Activated naive CD8-positive, alpha-beta T cell treated with anti-CD3 and anti-CD28 coated beads, Interleukin-2, amount 50 U/mL, for 24 hours (primary cell): ENCODE measurements at places on chromosomes 3 and 15.

DNA sequence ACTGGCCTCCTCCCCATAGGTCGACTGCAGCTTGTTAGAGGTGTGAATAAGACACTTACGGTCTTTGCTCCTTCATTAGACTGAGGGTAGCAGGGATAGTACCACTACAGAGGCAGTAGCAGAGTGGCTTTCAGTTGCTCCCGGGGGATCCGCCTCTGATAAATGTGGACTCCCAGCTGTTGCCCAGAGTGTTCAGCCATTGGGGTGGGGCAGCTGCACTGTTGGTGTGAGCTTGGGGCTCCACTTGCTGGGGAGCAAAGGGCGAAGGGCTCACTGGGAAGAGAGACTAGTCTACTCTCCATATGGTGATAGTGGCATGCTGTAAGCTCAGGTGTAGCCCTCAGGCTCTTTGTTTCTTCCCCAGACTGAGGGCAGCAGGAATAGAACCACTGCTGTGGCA is 239.1 kb downstream of the LRRN1 start:
- no peaks in the 10 kb centered on the region for H3K36me3 ChIP-seq
- no peak overlapping the region for H3K4me3 ChIP-seq
- H3K27ac ChIP-seq, result no peak overlapping the region

DNA sequence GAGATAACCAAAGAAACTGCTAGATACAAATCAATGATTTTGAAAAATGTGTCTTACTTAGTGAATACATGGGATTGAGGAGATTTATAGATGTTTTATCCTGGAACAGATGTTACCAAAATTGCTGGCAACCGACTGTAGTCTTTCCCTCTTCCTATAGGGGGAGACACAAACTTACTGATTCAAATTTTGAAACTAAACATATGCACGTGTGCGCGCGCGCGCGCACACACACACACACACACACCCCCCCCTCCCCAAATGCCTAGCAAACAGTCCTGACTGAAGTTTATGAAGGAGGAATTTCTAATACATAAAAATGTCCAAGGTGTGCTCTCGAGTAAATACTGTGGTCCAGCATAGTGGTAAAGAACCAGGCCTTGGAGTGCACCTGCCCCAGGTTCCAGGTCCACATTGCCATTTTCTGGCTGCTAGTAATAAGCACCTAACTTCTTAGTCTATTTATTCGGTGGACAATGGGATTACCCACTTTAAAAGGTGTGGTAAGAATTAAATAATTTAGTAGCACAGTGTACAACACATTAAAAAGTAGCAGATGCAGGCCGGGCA is 18.5 kb upstream of the C3orf62 start:
- H3K4me3 ChIP-seq, result no peak overlapping the region
- H3K36me3 ChIP-seq, result peaks cover 47% of the 10 kb centered on the region
- H3K4me1 ChIP-seq, result no peaks in the 10 kb centered on the region
- H3K27me3 ChIP-seq, result no peaks in the 10 kb centered on the region

DNA sequence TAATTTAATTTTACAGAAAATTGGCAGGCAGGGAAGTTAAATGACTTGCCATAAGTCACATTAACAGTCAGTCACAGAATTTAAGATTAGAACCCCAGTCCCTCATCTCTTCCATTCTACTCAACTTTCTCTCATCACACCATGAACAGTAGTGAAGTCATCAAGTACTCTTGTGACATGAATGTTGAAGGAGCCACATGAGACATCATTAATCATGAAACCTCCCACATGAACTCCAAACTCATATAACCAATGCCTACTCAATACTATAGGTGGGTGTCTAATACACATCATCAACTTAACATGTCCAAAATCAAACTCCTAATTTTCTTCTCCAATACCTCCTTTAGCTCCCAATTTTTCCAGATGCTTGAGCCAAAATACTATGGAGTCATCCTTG is 19.5 kb downstream of the PHC3 start:
- no peak for DNase-seq
- peaks cover 49% of the 10 kb centered on the region for H3K4me1 ChIP-seq
- no peak overlapping the region for H3K4me3 ChIP-seq
- no peaks in the 10 kb centered on the region for H3K27me3 ChIP-seq
- H3K27ac ChIP-seq, result peak overlapping the region; percentile 68

DNA sequence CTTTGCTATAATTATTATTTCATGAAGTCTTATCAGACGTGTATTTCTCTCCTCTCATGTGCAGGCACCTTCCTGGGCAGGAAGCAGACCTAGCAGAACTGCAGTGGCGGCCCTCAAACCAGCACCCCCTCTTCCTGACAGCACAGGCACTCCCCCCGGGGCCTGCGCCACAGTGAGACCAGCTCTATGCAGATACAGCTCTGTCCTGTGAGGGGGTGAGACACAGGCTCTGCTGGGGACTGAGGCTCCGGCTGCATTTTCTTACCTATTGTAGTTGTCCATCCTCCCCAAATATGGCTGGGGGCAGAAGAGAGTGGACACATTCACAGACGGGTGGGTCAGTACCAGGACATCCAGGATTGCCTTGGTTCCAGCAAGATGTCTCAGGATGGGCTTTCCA is 5.0 kb downstream of the CISH start:
- H3K36me3 ChIP-seq, result peaks cover 86% of the 10 kb centered on the region
- H3K27me3 ChIP-seq, result no peaks in the 10 kb centered on the region
- DNase-seq, result peak; percentile 47
- peak overlapping the region; percentile 100 for H3K27ac ChIP-seq

GRCh38 chr15:50146632-50147031 is 27.6 kb upstream of the ATP8B4 start:
- peak overlapping the region; percentile 30 for H3K27ac ChIP-seq
- H3K36me3 ChIP-seq, result no peaks in the 10 kb centered on the region
- H3K27me3 ChIP-seq, result peaks cover 1% of the 10 kb centered on the region
- H3K4me3 ChIP-seq, result no peak overlapping the region
- H3K4me1 ChIP-seq, result peaks cover 28% of the 10 kb centered on the region
- DNase-seq, result no peak

- DNase-seq, result no peak
- H3K36me3 ChIP-seq, result no peaks in the 10 kb centered on the region
- no peak overlapping the region for H3K27ac ChIP-seq
- peaks cover 17% of the 10 kb centered on the region for H3K4me1 ChIP-seq
- H3K27me3 ChIP-seq, result peaks cover 64% of the 10 kb centered on the region
- H3K4me3 ChIP-seq, result no peak overlapping the region
Measured at GRCh38 chr15:51097553-51098330, 3.0 kb upstream of the TNFAIP8L3 start.

DNA sequence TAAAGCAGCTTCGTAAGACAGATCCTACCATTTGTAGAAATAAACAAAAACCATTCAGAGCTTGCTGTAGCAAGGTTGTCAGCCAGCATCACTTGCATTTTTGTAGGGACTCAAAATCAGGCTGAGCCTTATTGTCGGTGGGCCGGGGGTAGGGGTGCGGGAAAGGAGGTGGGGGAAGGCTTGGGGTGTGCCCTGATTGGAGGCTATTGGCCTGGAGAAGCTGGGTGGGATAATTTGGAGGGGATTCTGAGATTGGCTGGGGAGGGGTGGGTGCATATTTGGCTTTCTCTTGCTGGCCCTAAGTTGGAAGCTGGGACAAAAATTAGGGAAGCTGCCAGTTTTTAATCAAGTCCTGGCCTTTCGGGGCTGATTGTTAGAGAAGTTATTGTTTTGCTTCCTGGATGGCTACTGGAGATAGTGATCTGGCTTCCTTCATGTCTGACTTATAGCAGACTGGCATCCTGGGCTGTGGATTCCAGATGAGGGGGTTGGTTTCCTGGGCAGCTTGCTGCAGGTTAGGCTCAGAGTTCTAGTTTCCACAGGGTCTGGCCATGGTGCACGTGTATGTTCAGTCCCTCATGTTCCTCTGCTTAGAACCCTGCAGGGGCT is 22.8 kb downstream of the STOML1 start:
- peaks cover 2% of the 10 kb centered on the region for H3K36me3 ChIP-seq
- H3K4me3 ChIP-seq, result no peak overlapping the region
- H3K27ac ChIP-seq, result no peak overlapping the region
- H3K27me3 ChIP-seq, result peaks cover 3% of the 10 kb centered on the region
- DNase-seq, result no peak

- no peaks in the 10 kb centered on the region for H3K4me1 ChIP-seq
- no peak for DNase-seq
- no peaks in the 10 kb centered on the region for H3K36me3 ChIP-seq
- H3K4me3 ChIP-seq, result no peak overlapping the region
Measured at GRCh38 chr15:65369651-65370050, 8.2 kb downstream of the IGDCC3 start.

DNA sequence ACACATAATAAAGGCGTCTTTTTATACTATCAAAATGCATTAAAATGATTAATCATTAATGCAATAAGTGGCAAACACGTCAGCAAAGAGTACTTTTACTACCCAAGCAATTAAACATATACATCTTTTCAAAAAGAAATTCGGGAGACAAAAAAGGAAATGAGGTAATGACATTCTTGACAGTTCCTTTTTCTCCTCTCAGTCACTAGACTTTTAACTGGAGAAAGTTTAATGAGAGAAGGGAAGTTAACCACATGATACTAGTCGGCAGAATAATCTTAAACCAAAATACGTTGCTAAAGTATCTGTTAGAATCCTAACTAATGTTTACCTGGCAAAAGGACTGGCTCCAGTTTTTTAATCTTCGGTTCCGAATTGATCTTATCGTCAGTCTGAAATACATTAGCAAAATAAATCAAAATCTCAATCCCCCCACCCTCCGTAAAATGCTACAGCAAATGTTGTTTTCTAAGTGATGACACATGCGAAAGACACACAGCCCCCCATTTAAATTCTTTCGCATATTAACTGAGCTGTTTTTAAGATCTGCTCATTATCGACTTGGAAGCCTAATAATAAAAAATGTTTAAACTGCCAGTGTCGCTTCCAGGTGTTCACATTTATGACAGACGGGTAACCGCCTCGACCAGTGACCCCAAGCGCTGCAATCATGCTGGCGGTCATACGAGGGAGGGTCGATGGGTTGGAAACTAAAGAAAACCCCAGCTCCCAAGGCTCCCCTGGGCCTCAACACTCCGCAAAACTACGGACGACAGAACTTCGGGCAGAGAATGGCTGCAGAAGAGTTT is 778 bp downstream of the MTMR10 start:
- no peaks in the 10 kb centered on the region for H3K27me3 ChIP-seq
- H3K36me3 ChIP-seq, result peaks cover 5% of the 10 kb centered on the region
- no peak for DNase-seq
- peaks cover 35% of the 10 kb centered on the region for H3K4me1 ChIP-seq

DNA sequence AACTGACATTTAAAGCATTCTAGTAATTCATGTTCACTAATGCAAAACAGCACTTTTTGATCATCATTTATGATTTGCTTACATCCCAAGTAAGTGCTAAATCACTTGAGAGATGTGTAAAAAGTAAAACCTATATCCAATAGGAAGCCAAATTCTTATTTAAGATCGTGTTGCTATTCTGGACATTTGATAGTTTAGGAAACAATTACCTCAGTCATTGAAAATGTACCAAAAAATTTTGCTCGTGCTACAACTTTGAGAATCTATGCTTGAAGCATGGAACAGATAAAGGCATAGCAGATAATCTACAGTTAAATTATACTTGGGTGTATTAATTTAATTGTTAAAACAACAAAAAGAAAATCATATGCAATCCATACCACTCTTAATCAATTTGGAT is 571.6 kb upstream of the NR2F2 start:
- no peaks in the 10 kb centered on the region for H3K36me3 ChIP-seq
- no peaks in the 10 kb centered on the region for H3K4me1 ChIP-seq
- H3K27ac ChIP-seq, result no peak overlapping the region

DNA sequence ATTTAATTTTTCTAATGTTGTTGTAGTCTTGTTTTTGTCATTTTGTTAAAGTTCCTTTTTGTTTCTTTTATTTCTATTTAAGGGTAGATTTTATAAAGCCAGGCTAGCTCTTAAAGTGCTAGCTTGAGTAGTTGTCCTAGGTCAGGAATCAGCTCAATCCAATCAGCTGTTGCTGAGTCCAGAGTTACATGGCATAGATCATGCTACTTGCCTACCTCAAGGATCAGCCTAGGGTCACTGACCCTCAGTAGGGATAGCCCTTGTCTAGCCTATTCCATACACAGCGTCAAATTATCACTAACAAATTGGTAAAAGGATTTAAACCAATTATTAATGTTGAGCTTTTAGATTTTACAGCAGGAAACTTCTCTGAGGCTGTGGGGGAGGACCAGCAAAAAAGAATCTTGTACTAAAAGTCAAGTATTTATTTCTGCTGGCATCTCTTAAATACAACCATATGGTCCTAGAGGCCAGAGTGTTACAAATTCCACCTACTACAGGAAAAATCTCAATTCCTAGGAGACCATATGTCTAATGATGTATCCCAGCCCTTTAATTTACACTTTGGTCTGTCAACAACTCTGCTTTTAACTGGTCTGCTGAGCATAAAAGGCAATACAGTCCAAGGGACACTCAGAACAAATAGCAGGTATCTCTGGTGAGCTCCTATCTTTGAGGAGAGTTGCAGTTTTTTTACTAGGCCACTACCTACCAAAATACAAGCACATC is 138.3 kb upstream of the PTPRG start:
- H3K27me3 ChIP-seq, result peaks cover 2% of the 10 kb centered on the region
- H3K4me1 ChIP-seq, result no peaks in the 10 kb centered on the region

DNA sequence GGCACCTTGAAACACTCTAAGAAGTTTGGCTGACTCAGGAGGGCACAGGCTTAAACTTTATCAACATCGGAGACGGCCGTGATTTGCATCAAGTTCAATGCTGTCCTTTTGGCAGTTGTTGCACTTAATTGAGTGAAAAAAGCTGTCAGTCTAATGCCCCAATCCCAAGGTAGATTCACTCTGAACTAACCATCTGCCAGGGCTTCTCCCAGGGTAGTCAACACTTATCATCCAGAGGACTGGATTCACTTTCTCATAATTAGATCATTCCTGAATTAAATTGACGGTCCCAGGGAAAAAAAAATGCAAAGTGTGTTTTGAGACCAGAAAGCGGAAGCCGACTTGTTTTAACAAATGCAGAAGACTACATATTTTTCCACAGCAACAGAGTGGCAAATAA is 28.5 kb downstream of the RORA start:
- no peaks in the 10 kb centered on the region for H3K4me1 ChIP-seq
- H3K27ac ChIP-seq, result no peak overlapping the region
- H3K4me3 ChIP-seq, result no peak overlapping the region
- DNase-seq, result no peak
- H3K27me3 ChIP-seq, result peaks cover 2% of the 10 kb centered on the region

DNA sequence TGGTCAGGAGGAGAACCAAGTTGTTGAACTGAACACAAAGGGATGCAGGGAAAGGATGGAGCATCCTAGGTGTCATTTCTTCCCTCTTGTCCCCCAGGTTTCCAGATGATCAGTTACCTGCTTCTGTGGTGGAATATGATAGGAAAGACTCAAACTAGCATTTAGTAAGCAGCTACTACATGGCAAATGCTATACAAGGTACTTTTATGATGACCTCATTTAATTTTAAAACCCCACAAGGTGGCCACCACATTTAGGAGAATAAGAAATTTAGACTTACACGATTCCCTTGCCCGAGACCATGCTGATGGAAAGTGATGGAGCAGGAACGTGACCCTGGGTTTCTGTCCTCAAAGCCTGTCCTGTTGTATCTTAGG is 40.9 kb downstream of the CCR4 start:
- peaks cover 69% of the 10 kb centered on the region for H3K4me1 ChIP-seq
- no peak for DNase-seq
- peak overlapping the region; percentile 64 for H3K4me3 ChIP-seq
- H3K27ac ChIP-seq, result peak overlapping the region; percentile 96
- H3K27me3 ChIP-seq, result no peaks in the 10 kb centered on the region
